Activated naive CD4-positive, alpha-beta T cell treated with anti-CD3 and anti-CD28 coated beads for 36 hours (primary cell): ENCODE measurements at places on chromosomes 4 and X.
A peak's percentile ranks its signal among the peaks of the same experiment; 100 is the strongest.

- no peak for DNase-seq
Measured at GRCh38 chr4:112318239-112319142, 21.3 kb downstream of the ALPK1 start.

- DNase-seq: no peak
Measured at GRCh38 chrX:153533091-153533490, 15.6 kb downstream of the ATP2B3 start.

- DNase-seq: no peak
Measured at GRCh38 chr4:174763454-174764104, 65.5 kb downstream of the GLRA3 start.

DNA sequence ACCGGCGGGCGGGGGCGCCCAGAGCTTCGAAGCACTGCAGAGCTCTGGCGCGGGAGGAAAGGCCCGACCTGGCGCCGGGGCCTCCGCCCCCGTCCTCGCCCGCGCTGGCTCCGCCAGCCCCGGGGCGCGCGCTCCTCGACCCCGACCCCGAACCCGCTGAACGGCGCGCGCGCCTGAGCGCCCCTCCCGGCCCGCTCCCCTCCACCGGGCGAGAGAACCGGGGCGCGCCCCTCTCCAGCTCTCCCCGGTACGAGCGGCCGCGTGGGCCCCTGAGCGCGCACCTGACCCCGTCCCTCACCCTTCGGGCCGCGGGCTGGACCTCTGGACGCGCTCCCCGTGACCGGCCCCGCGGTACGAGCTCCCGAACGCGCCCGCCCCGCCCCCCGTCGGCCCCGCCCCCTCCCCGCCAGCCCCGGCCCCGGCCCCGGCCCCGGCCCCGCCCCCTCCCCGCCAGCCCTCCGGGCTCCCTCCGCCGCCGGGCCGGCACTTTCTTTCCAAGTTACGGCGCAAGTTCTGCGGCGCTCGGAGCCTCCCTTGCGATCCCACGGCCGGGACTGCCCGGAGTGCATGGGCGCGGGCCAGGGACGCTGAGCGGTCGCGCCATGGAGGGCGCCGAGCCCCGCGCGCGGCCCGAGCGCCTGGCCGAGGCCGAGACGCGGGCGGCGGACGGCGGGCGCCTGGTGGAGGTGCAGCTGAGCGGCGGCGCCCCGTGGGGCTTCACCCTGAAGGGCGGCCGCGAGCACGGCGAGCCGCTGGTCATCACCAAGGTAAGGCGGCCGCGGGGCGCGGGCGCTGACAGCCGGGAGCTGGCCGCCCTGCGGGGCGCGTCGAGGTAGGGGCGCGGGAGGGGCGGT lies at the start of gene SHROOM2:
Gene SHROOM2 (plus strand): TSS at position 486 of the 854 bp plus-strand sequence. CDS start 117 bp downstream, at position 603.
- no peak for DNase-seq

GRCh38 chr4:145957302-145957701 lies 18.7 kb upstream of the ZNF827 start:
- no peak for DNase-seq

DNA sequence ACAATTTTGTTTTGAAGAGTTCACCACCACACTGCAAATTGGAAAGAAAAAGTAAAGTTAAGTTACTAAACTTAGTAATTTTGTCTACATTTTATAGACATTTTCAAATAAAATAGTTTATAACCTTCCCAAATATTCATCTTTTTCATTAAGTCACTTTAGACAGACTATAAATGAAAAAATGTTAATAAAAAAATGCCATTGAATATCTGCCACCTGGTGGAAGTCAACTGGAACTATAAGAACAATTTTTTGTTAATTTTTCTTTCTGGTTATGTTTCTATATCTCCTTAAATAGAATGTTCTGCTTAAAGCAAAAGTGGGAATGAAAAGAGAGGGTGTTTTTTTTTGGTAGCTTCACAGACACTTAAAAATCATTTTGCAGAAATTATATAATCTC lies 534.4 kb upstream of the PCDH10 start:
- DNase-seq: no peak

DNA sequence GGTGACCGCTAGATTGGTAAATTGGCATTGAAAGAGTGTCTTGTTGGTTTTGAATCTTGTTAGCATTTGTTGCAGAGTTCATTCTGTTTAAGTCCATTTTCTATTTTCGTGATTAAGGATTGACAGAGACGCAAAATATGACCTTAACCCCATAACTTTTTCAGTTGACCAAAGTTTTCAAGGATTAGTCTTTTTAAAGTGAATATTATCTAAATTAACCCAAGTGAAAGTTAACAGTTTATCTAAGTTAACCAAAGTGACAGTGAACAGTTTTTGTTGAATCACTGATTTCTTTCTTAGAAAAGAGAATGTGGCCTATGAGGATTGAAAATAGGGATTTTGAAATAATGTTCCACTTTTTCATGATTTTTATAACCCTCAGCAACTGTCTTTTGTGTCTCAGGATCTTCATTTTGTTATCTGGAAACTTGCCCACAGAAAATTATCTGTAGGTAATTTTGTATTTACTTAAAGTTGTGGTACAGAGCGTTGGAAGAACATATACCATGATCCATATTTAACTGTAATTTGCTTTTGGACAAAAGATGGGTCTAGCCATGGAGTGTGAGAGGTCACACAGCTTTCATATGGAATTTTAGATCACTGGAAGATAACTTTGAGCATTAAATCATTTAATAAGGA lies 3.3 kb downstream of the CPEB2 start:
- DNase-seq: no peak

GRCh38 chr4:74608151-74608949 lies 163.4 kb downstream of the AREG start:
- no peak for DNase-seq

DNA sequence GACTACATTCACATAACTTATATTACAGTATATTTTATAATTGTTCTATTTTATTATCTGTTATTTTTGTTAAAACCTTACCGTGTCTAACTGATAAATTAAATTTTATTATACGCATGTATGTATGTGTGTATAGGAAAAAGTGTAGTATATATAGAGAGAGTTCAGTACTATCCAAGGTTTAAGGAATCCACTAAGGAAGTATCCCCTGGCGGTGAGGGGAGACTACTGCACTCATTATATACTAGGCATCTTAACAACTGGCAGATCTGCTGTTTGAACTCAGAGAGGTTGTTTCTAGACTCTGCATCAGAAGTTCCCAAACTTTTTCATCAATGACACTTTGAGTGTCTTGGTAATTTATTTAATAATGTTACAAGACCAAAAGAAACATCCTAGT lies 70.9 kb downstream of the NDST4 start:
- DNase-seq: no peak

DNA sequence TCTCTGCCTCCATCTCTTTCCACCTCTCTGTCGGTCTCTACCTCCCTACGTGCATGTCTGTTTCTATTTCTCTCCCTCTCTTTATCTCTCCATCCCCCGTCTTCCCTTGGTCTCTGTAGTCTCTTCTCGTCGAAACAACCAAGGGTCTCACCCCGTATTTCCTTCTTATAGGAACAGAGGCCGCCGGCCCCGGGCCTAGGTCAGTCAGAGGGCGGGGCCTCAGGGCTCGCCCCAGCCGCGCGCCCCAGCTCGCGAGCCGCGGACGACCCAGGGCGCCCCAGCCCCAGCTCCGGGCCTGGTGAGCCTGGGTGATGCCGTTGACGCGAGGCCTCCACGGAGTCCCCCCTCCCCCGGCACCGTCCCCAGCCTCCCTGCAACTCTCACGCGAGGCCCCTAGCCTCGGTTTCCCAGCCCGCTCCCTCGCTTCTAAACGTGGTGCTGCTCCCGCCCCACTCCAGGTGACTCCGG lies 6.6 kb downstream of the TIMM17B start:
- no peak for DNase-seq

- peak; percentile 51 for DNase-seq
Measured at GRCh38 chr4:110196206-110196870, 2.1 kb downstream of the ELOVL6 start.

GRCh38 chr4:54719378-54719777 lies 61.6 kb downstream of the KIT start:
- DNase-seq: no peak

DNA sequence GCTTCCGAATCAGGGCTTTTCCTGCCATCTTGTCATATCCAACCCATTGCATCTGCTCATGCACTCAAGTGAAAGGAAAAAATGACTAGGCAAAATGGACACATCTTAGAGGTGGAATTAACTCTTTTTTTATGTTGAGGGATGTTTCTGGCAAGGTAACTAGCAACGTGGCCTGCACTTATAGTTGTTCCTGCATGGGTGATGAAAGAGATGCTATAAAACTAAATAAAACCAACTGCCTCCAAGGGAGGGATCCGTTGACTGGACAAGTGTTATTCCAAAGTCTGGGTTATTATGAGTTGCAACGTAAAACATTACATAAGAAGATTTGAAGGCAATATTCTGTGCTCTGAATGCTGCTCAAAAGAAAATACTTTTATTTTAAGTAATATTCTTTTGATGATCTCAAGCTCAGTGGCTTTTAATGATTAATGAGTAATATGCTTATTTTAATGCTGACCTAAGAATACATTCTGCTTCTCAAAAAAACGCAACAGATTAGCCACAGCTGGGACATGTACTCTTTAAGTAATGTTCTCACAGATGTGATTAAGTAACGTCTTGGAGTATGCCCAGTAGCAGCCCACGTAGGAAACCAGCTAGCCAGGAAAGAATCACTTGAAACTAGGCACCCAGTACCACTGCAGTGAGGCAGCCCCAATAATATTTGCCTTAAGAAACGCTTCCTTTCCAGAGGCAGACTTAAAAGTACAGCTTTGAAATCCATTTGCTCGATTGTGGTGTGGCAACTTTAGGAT lies 27.4 kb downstream of the KLF3 start:
- no peak for DNase-seq

- no peak for DNase-seq
Measured at GRCh38 chr4:82599336-82599735, 37.5 kb upstream of the TMEM150C start.

DNA sequence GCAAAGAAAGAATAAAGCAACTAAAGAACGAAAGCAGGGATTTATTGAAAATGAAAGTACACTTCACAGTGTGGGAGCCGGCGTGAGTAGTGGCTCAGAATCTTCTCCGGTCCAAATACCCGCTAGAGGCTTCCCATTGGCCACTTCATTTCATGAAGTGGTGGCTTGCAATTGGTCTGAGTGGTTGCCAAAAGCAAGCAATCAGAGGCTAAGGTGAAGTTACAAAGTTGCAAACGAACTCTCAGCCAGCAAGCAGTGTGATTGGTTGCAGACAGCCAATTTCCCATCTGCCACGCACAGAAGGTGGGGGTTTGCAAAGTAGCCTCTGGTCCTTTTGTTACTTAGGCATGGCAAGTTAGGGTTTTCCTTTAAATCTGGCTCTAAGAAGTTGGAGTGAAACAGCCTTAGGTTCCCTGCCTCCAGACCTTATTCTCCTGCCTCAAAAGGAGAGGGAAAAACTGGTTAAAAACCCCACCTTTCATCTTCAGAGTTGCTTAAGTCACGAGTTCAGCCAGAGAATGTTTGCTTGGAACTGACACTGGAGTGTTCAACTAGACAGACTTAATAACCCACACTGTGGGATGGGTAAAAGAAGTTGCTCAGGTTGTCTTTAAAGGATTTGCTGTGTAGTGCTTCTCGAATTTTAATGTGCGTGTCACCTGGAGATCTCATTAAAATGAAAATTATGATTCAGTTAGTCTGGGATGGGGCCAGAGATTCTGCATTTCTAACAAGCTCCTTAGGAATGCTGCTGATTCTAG lies 6.9 kb upstream of the CLOCK start:
- DNase-seq: no peak

DNA sequence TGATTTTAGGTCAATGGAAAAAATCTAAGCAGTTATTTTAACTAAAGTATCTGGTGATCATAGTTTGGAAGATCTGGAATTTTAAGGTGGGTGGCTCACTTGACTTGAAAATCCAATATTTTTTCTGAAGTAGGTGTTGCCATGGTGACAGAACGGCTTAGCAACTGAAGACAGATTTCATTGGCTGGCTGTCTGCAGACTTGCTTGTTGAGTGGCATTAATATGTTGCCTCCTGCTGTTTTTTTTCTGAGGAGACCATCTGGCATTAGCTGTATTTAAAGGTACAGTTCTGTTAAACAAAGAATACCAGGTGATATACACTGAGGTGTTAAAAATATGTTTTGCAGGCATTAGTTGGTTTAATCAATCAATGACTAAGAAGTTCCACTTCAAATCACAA lies 19.8 kb downstream of the CPE start:
- DNase-seq: no peak

DNA sequence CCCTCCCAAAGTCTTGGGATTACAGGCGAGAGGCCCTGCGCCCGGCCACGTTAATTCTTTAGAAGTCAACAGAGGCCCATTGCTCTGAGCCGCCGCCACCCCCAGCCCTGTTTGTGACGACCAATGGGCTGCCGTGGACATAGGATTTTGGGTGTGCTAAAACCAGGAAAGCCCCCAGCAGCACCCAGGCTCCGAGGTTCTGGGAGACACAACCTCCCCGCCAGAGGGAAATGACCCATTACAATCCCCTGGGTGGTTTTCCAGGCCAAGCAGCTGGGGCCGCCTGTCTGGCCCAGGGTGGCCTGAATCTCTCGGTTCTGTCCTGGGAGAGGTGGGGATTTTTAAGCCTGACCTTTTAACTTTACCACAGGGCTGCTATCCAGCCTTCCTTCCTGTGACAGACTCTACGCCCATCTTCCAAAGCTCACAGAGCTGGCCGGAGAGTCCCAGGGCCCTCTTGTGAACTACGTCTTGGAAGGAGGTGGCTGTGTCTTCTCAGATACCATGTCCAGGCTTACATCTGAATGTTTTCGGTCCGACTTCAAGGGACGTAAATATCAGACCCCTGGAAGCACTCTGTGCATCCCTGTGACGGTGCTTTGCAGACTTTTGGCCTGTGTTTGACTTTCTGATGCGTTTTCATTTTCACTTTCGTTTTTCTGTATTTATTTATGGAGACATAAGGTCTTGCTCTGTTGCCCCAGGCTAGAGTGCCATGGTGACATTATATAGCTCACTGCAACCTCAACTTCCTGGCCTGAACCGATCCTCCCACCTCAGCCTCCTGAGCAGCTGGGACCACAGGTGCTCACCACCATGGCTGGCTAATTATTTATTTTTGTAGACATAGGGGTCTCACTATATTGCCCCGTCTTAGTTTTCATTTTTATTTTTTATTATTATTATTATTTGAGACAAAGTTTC lies 36.0 kb downstream of the P2RY8 start:
- no peak for DNase-seq

GRCh38 chr4:55947254-55947882 lies 1.4 kb upstream of the CEP135 start:
- DNase-seq: peak; percentile 27

- no peak for DNase-seq
Measured at GRCh38 chr4:38674258-38675144, 10.5 kb downstream of the KLF3 start.

DNA sequence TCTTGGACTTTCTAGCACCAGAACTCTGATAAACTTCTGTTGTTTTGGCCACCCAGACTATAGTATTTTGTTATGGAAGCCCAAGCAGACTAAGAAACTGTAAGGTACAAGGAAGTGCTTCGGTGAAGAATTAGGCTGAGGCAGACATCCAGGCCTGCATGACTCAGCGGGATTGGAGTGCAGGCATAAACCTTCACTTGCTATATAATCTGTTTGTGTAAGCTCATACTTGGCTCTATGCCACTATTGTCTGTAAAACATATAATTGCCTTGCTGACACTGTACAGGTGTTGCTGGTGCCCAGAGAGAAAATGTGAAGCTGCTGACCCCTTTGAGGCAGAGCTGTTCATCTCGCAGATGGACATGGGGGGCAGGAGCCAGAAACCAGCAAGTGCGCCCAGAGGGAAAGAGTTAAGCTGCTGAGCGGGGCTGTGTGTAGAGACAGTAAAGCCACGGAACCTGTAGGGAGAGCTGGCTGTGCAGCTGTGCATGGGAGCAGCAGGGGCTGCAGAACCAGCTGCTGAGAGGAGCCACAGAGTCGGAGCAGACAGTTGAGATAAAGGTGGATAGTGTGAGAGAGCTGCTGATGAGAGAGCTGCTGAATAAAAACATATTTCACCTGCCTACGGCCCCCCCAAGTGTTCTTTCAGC lies 96.2 kb downstream of the RBM46 start:
- no peak for DNase-seq

- DNase-seq: no peak
Measured at GRCh38 chr4:26069218-26069617, 155.2 kb downstream of the SMIM20 start.
